ENCODE measurements at places on chromosomes 7 and 10.

DNA sequence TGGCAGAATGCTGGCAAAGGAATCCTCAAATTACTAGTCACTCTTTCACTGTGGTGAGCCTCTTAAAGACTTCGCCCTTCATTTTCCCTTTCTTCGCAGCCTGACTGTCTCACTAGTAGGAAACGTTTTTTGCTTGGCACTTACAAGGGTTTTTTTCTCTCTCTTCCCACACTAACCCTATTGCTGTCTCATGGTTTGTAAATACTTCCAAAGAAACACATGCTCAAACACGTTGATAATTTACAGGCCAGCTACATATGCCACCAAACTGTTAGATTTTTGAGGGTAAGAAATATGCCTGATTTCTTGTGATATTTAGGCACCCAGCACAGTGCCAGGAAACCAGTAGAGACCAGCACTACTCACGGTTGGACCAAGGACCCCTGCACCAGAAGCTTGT is 248.3 kb upstream of the YAE1 start:
- no peak for DNase-seq

DNA sequence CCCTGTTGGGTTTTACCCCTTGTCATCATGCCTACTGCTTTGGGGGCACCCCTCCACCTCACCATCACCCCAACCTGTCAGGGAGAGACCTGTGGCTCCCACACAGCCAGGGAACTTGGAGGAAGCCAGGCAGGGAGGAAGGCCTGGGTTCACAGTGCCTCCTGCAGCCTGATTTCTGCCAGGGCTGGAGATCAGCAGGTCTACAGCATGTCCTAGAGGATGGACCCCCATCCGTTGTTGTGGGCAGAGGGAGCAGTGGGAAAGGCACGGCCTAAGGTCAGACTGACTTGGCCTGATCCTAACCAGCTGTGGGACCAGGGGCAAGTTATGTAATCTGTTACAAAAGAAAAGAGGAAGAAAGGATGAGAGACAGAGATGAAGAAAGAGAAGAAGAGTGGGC is 28.2 kb downstream of the ZCCHC24 start:
- DNase-seq, result no peak

GRCh38 chr7:85356916-85357315 is 170.1 kb upstream of the SEMA3D start:
- no peak for DNase-seq

DNA sequence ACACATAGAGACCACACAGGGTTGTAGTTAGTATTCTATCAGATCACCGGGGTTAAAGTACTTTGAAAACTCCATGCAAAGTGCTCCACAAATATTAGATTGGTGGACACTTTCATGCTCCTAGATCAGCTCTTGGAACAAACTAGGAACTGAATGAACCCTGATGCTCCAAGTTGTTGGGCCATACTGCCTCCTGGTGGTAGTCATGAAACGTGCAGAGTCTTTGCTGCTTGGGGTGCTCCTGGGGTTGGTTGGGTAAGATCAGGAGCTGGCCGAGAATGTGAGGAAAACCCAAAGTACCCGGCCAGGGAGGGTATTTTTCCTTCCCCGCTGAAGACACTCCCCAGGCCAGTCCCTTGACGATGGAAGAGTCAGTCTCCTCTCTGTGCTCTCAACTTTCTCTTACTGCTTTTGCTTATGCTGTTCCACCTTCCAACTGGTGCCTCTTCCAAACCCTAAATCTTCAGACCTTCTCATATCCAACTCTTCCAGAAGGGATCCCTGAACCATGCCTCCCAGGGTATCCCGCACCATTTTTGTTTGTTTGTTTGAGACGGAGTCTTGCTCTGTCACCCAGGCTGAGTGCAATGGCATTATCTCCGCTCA is 918 bp upstream of the RPEL1 start:
- peak; percentile 36 for DNase-seq

DNA sequence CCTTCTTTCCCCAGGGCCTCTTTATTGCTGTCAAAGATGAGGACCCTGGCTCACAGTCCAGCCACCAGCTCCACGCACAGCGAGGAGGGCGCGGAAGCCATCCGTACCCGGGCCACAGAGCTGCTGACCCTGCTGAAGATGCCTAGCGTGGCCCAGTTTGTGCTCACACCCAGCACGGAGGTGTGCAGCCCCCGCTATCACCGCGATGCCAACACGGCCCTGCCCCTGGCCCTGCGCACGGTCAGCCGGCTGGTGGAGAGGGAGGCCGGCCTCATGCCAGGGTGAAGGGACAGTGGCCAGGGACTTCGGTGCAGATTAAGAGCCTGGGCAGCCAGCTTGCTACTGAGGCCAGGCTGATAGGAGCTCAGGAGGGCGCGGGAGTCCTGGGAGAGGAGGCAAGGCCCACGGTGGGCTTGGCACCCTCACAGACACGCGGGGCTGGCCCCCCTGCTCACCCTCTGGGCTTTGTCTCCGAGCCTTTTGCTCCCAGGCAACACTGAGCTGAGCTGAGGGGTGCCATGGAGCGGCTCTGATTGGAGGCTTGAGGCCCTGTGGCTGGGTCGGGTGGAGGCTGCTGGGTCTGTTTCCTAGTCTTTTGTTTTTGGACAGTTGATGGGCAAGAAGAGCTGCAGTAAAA is 15.8 kb downstream of the AP5Z1 start:
- no peak for DNase-seq

- DNase-seq, result no peak
Observed at GRCh38 chr7:9889554-9889953, 1084.1 kb upstream of the PHF14 start.
